Occipital lobe (tissue), 3 donors: ENCODE measurements at places on chromosomes 7 and 10. TPM values are rescaled to one million over a fixed set of nuclear protein-coding genes. Genes with fewer than 3 reads are reported as not detected.

GRCh38 chr7:139548302-139549028 is 25.0 kb downstream of the CLEC2L start:
- no peak for DNase-seq

GRCh38 chr7:13035233-13035632 is 347.8 kb downstream of the ARL4A start:
- DNase-seq, result no peak

GRCh38 chr10:24350070-24350921 is 141.4 kb downstream of the KIAA1217 start:
- DNase-seq, result no peak

The OR2A1 gene
- not detected for total RNA-seq

The HOGA1 gene
- 0.62 TPM for total RNA-seq

DNA sequence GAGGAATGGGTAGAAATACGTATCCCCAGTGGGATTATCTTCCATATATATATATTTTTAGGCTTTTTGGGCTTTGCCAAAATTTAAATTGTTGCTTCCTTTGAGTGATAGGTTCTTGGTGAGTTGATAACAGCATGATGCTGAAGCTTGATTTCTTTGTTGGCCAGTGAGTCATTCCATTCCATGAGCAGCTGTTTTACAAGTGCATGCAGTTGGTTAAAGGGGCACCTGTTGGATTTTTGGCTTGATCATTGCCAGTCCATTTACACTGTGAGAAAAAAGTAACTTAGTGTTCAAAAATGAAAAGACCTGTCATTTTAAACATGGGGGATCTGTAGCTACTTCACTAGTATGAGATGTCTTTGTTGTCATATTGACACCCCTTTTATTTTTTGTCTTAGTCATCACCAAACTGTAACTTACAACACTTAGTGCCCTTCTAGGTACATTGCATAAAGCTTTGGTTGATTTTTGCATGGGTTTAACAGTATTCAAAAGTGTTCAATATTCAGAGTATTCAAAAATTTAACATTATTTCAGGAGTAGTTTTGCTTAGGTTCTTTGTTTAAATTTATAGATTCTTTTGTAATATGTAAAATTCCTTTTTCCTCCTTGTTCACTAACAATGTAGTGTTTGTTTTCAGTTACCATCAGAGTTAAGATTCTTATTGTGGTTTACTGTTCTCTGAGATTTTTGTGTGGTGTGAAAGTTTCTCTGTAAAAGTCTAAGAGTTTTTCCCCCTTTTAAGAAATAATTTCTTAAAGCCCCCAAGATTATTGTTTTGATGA is 8.8 kb downstream of the AKAP9 start:
- DNase-seq, result no peak

The NKX2-3 gene
- not detected for total RNA-seq

DNA sequence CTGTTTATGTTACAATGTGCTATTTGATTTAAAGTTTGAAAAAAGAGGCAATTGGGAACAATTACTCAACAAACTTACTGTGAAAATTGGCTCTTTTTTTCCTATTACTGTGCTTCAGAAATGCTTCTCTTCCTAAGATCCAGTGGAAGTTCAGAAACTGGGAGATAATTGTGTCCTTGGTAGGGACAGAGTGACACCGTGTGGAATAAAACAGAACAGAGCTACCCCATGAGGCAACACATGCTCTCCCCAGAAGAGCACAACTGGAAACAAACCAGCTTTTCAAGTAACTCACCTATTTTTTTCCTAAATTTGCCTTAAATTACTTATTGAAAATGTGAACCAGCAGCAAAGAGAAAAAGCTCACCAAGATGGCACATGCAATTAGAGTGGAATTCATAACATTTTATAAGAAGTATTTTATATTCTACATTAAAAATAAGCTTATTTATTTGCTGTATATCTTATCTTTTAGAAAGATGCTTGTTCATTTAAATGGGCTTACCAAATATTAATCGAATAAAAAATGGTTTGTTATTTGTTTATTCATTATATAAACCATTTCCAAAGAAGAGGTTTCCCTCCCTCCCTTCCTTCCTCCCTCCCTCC is 346.1 kb upstream of the ANKRD30A start:
- no peak for DNase-seq

DNA sequence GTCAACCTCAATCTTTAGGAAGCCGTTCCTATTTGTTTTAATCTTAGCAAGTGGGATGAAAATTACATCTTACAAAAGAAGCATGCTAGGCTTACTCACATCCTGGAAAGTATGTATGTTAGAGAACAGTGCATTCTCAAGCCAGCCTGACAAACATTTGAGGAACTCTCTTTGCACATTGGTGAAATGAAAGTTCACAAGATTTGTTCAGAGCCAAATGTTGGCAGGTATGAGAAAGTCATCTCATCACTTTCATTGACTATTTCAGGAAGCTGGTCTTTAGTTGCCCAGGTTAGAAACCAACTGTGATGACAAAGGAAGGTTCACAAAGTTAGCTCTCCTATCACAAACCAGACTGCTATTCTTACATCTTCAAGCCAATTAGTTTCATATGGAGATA is 57.1 kb downstream of the ABCB1 start:
- DNase-seq, result no peak

- no peak for DNase-seq
These were observed 588 bp downstream of the GET4 start for GRCh38 chr7:876972-877311.

The CALHM2 gene
- total RNA-seq, result 3.1 TPM

The GPR26 gene
- total RNA-seq, result 3.1 TPM

GRCh38 chr10:96427291-96427690 is 68.5 kb upstream of the OPALIN start:
- DNase-seq, result no peak

DNA sequence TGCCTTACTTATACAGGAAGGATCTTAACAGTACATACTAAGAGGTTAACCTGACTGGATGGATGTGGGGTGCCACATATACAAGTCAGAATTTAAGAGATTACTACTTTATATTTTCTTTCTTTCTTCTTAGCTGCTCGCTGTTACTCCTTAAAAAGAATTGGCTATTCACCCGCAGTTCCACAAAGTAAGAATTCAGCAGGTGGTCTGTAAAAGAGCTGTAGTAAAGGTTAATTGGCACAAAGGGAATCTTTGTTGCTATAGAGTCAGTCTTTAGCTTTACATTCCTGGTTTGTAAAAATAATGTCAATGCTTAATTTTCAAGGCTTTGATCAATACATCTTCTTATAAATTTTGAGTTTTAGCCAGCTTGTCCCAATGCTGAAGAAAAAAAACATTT is 43.2 kb downstream of the RALA start:
- no peak for DNase-seq

DNA sequence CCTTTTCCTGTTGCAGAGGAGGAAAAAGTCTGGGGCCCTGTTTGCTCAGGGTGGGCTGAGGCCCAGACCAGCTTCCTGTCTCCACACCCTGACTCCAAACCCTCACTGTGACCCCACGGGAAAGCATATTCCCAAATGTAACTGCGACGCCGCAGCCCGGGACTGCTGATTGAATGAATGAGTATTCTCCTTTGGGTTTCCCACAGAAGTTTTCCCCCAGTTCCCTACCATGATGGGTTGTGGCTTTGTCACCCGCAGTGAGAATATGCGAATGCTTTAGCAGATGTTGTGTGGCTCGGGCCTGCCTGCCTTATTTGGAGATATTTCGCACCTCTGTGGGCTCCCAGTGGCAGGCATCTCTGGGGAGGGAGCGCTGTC is 50.6 kb downstream of the MGMT start:
- no peak for DNase-seq

GRCh38 chr7:17502213-17503060 is 204.0 kb downstream of the AHR start:
- DNase-seq, result no peak

- DNase-seq, result no peak
These were observed 118.2 kb downstream of the ADAM12 start for GRCh38 chr10:126270111-126270510.

The EBLN1 gene
- total RNA-seq, result not detected

DNA sequence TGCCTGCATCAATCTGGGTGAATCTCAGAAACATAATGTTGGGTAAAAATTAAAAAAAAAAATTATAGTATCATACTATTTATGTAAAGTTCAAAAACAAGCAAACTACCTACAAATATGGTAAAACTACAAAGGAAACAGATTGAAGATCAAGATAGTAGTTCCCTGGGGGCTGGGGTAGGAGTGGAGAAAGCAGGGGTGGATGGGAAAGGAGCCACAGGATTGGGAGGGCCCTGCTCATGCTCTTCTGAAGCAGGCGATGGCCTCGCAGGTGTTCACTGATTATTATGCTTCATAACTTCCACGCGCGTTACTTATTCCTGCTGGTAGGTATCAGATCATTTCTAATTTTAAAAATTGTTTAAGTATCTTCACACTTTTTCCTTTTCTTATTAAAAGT is 96.0 kb upstream of the GATA3 start:
- no peak for DNase-seq

DNA sequence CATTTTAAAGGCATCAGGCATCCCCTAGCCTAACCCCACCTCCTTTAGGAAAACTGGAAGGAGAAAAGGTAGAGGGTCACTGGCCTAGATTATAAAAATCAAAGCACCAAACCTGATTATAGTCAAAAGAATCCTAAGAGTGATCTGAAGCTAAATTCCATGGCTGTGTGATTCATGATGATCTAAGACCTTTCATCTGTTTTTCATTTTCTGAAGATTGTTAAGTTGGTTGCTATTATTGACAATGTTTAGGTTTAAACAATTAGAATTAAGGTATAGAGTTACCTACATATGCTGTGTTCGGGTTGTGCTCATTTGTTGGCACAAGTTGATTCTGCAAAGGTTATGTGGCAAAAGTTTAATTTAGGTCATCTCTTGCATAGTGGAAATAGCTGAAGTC is 148.7 kb downstream of the BICC1 start:
- DNase-seq, result no peak

DNA sequence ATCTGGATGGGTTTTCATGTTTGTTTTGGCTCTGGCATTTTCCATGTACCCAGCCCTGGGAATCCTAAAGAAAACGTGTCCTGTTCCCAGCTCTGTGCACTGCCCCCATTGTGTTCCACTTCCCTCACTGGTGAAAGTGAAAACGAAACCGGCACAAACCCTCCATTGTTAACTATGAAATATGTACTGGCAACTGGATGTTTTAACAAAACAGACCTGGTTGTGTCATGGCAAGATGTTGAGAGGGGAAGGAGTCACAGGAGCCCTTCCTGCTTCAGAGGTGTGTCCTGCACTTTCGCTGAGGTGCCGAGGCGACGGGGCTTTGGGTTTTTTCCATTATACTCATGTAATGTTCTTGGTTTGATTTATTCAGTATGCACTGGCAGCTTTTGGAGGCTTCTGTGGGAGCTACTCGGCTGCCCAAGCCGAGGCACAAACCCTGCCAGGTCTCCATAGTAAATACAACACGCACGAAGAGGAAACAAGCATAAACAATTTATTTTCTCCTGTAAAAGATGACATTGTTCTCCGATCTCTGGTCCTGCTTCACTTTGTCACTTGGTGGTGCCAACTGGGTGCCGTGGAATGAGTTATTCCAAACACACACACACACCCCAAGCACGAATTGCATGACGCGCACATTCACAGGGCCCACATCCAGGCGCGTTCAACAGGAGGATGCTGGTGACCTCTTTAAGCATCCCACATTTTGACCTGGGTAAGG is 118.2 kb downstream of the CDK6 start:
- peak; percentile 41 for DNase-seq
